Effector memory CD8-positive, alpha-beta T cell (primary cell): ENCODE measurements at places on chromosomes 13 and 19.
A peak's percentile ranks its signal among the peaks of the same experiment; 100 is the strongest.

DNA sequence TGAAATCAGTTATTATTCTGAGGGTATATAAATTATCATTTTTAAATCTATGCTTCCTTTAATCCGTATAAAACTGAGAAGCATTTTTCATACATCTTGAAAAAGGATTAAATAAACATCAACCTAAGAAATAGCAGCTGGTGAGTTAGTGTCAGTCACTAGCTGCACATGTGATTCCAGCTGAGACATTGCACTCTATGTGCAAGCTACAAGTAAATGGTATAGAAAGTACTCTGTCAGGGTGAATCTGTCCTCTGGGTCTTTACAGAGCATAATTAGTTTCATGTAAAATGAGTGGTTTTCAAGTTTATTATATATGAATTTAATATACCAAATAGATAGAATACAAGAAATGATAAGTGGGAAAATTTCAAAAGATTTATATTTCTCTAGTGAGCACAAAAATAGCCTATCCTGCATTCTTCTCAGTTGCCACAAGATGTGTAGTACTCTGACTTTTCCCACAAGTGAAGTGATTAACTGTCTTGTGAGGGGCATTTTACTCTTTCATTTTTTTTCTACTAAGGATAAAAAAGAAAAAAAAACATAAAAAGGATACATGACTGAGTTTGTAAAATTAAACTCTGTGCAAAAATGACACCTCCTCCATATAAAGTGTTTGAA is 1372.1 kb downstream of the PCDH9 start:
- no peak for DNase-seq

GRCh38 chr13:93244141-93244917 is 17.7 kb downstream of the GPC6 start:
- DNase-seq, result no peak

DNA sequence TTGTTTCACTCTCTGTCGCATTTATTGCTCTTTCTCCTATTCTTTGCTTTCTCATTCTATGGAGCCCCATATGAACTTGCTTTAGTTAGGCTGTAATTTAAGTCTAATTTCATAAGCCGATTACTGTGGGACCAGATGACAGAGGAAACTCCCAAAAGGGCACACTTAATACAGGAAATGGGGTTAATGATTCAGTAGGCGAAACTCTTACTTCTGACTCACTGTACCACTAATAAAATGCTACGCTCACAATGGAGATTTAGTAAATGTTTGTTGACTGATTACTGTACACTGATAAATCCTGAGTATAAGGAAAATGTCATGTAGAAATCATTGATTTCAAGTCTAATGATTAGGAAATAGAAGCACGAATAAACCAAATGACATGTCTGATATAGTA is 276.4 kb downstream of the KLF5 start:
- DNase-seq, result no peak

DNA sequence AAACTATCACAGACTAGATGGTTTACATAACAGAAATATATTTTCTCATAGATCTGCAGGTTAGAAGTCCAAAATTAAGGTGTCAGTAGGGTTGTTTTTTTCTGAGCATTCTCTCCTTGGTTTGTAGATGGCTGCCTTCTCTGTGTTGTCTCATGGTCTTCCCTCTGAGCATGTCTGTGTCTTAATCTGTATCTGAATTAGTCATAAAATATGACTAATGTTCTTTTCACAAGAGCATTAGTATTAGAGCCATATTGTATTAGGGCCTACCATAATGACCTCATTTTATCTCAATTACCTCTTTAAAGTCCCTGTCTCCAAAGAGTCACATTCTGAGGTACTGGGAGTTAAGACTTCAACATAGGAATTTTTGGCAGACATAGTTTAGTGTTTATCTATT is 77.2 kb upstream of the OBI1 start:
- no peak for DNase-seq

- no peak for DNase-seq
Measured at GRCh38 chr19:16611121-16611520, 16.9 kb downstream of the MED26 start.

- DNase-seq, result no peak
Measured at GRCh38 chr13:102903659-102904407, 58.0 kb downstream of the ERCC5 start.

GRCh38 chr13:77033717-77034302 is 6.9 kb upstream of the FBXL3 start:
- DNase-seq, result no peak

DNA sequence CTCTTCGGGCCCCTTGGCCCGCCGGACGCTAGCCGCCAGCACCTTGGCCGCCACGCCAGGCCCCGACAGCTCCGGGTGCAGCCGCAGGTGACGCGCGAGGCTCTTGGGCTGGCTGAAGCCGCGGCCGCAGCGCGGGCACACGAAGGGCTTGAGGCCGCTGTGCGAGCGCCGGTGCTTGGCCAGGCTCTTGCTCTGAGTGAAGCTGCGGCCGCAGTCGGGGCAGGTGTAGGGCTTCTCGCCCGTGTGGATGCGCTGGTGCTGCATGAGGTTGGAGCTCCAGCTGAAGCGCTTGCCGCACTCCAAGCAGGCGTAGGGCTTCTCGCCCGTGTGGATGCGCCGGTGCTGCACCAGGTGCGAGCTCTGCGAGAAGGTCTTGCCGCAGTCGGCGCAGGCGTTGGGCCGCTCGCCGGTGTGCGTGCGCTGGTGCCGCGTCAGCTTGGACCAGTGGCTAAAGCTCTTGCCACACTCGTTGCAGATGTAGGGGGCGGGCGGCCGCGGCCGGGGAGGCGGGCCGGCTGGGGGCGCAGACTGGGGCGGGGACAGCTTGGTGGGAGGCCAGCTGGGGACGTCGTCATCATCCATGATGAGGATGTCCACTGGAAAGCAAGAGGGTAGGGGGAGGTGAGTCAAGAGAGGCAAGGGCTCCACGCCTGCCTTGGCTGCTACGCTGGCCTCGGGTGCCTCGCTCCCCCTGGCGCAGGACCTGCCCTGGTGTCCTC is 32.4 kb downstream of the ZNF787 start:
- no peak for DNase-seq

GRCh38 chr19:57269515-57270250 is 10.6 kb upstream of the ZNF460 start:
- no peak for DNase-seq

DNA sequence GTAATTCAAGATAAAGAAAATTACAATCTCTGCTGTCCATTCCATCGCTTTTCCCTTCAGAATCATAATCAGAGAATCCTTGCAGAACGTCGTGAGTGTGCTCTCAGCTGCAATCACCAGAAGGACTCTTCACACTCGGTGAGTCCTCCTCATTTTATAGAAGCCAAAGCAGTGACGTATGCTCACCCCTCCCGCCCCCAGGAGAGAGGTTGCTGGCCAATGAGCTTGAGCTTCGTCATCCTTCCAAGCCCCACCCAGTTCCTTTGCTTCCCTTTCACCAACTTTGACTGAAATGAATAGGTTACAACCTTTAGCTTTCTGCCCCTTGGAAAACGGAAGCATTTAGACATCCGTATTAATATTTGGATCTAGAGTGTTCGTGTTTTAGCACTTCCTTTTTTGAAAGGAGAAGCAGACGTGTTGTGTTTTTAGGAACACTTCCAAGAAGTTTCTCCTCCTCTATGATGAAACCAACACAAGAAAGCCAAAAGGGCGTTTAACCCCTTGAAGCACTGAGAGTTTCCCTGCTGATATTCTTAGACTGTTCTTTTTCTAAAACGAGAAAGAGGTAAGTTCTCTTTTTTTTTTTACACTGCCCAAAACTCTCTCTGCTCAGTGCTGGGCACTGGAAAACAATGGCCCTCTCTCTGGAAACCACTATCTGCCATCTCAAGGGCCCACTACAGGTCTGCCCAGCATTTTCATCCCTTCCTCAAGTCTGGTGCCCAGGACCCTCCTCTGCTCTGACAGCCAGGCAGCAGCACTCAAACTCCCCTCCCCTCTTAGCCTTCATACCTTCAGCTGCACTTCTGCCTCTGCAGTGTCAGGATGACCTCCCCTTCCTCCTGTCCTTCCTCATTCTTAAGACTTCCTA is 44.3 kb upstream of the CEACAM21 start:
- DNase-seq, result peak; percentile 65

- DNase-seq, result no peak
Measured at GRCh38 chr13:52348983-52349780, 56.8 kb downstream of the THSD1 start.

DNA sequence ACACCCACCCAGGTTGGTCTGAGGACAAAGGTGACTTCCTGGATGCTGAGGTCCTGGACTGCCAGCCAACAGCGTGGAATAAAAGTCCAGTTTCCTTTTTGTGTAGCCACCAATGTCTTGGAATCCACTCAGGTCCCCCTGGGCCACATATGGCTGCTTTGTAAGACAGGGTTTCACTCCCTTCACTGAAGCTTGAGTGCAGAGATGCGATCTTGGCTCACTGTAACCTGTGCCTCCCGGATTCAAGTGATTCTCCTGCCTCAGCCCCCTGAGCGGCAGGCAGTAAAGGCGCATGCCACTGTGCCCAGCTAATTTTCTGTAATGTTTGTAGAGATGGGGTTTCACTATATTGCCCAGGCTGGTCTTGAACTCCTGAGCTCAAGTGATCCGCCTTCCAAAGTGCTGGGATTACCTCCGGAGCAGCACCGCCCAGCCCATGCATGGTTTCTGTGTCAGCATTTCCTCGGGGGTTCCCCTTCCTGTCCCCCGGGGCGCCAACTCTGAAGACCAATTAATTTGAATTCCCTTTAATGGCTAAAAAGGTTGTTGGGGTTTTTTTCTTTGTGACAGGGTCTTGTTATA is 17.5 kb downstream of the KANK2 start:
- DNase-seq, result no peak

GRCh38 chr13:102693250-102693649 is 1.6 kb downstream of the METTL21C start:
- DNase-seq, result no peak

GRCh38 chr13:40651866-40652587 is 14.4 kb downstream of the FOXO1 start:
- DNase-seq, result no peak

- DNase-seq, result no peak
Measured at GRCh38 chr13:85091631-85092234, 707.5 kb downstream of the SLITRK6 start.

DNA sequence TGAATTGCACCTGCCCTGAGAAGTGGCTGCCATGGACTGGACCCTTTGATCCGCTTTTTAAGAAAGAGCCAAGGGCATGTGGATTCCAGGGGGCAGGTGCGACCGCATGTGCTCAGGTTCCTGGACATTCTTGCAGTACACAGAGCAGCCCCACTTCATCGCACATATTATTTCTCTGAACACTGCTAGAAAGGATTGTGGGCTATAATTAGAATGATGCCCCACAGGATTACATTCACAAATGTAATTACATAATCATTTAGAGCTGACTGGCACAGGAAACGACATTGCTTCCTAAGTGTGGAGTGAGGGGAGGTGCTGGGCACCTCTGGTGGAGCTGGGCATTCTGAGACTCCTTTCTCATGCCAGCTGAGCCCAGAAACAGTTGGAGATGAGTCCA is 37.5 kb upstream of the VSTM2B start:
- no peak for DNase-seq

GRCh38 chr19:5554828-5555227 is 12.9 kb downstream of the TINCR start:
- no peak for DNase-seq

DNA sequence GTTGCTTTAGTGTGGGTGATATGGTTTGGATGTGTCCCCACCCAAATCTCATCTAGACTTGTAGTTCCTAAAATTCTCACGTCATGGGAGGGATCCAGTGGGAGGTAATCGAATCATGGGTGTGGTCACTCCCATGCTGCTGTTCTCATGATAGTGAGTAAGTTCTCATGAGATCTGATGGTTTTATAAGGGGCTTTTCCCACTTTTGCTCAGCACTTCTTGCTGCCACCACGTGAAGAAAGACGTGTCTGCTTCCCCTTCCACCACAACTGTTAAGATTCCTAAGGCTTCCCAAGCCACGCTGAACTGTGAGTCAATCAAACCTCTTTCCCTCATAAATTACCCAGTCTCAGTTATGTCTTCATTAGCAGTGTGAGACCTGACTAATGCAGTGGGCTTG is 26.0 kb downstream of the OR10H4 start:
- DNase-seq, result no peak

- DNase-seq, result no peak
Measured at GRCh38 chr13:29939158-29939557, 88.7 kb upstream of the UBL3 start.

DNA sequence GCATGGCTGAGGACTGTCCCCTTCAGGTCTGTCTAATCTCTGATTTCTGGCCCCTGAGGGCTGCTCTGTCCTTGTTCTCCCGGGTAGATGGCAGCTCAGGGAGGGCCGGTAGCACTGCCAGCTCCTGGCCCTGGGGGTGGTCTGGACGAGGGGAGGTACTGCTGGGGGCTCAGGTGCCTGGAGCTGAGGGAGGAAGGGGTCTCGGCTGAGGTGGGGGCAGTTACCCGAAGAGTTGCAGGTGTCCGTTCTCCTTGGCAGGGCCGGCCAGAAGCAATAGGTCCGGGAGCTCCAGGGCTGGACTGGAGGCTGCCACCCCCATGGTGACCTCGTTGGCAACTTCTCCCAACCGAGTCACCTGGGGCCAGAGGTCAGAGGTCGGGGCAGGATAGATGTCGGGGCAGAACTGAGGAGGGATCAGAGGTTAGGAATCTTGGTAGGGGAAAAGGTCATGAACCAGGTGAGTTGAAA is 1.2 kb upstream of the EMC10 start:
- no peak for DNase-seq

DNA sequence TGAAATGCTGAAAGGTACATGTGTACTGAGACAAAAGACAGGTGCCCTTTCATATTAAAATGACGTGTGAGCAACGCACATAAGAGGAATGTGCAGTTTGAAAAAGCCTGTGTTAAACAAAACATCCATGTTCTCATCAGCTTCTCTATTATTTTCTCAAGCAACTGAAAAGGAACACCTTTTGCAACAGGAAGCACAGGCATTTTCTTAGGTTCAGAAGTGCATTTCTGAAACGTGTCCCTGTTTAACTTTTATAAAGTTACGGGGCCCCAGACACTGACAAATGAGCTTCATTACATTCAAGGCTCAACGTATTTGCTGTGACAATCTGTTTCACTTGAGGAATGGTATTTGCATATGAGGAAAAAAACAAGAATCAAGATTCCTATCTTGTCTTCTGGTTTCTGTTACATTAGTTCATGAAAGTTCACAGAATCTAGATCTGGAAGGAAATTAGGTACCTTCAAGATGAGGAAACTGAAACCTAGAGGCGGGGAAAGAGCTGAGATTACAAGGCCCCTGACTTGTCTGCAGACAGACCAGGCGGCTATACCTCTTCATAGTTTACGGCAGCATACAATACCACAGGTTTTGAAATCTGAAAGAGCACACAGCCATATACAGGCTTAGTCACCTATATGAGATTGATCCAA is 431.7 kb downstream of the KLF12 start:
- DNase-seq, result peak; percentile 15
